HuH-7.5 (cell line): ENCODE measurements at places on chromosomes 6 and 20.

- DNase-seq: no peak
Observed at GRCh38 chr6:145015739-145016558, 719.4 kb downstream of the EPM2A start.

DNA sequence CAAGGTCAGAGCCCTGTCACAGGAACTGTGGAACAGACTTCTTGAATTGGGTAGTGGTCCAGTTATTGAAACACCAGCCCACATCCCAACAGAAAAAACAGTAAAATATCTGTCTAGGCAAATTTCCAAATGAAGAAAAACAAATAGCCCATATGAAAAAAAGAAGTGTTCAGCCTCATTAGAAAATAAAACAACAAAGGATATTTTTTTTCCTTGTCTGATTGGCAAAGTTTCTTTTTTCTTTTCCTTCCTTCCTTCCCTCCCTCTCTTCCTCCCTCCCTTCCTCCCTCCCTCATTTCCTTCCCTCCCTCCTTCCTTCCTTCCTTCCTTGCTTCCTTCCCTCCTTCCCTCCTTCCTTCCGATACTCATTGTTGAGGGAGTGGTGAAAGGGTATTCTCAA, 20.6 kb upstream of the RIMS4 start:
- DNase-seq: no peak

DNA sequence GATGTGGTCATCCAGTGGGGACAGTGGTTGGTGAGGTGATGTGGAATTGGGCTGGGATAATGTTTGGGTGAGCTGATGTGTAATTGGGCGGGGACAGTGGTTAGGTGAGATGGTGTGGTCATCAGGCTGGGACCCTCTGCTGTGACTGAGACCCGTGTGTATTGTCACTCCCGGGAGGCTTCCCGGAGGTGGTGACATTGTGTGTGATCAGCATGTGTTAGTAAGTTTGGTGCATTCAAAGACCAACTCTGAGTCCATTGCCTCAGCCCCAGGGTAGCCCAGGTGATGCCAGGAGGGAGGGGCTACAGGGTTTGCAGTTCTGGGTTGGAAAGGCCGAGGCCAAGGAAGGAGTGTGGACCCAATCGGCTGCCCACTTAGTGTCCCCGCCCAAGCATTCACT, 375.5 kb downstream of the TAF4 start:
- DNase-seq: no peak

GRCh38 chr6:89242574-89243330, 25.6 kb upstream of the GABRR1 start:
- DNase-seq: peak; percentile 24

- no peak for DNase-seq
Observed at GRCh38 chr6:55902796-55903195, 27.4 kb upstream of the BMP5 start.

- no peak for DNase-seq
Observed at GRCh38 chr6:134247231-134247833, 70.6 kb downstream of the SGK1 start.

GRCh38 chr6:158418501-158418900, 106.2 kb downstream of the TULP4 start:
- DNase-seq: no peak

DNA sequence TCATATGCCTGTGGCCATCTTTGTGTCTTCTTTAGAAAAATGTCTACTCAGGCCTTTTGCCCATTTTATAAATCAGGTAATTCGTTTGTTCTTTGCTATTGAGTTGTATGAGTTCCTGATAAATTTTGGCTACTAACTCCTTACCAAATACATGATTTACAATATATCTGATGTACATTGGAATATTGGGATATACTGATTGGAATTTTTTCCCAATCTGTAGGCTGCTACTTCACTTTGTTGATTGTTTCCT, 39.2 kb downstream of the BACH2 start:
- no peak for DNase-seq
